NCI-H510A treated with DMSO at 0.1 percent for 48 hours (cell line): ENCODE measurements at places on chromosomes 3 and 15.

DNA sequence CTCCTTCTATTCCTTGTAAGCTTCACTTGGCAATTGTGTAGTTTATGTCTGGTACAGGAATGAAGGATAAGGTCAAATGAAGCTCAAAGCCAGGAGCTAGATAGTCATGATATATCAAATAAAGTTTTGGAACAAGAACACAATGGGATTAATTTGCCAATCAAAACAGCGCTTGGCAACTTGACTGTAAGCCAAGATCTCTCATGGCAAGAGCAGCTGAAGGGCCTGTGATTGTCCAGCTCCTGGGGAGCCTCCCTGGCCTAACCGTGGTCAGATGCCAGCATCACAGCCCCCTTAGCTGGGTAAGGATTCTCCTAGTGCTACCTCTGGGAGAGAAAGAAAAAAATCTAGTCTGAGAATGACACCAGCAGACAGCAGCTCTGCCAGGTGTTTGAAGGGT lies 97.2 kb downstream of the LIPC start:
- DNase-seq = no peak

GRCh38 chr3:172150913-172151650 lies 111.7 kb downstream of the FNDC3B start:
- DNase-seq = no peak

- DNase-seq = no peak
Observed at GRCh38 chr3:52014613-52015012, 18.9 kb upstream of the RPL29 start.

- DNase-seq = no peak
Observed at GRCh38 chr15:92112711-92113110, 259.2 kb downstream of the SLCO3A1 start.

DNA sequence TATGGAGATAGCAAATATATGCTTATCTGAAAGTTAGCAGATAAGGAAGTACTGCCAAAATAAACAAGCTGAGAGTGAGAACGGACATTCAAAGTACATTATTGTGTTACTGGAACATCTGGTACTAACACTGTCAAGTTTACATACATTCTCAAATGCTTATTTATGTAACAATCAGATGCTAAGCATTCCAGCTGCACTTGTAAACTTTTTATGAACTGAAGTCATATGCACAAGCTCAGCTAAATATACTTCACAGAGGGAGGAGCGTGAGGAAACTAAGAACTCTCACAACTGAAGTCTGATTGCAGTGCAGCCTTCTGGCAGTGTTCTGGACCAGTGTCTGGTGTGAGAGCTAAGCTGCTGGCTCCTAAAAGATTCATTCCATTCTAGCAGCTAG lies 223.7 kb upstream of the NANOGP8 start:
- peak; percentile 19 for DNase-seq

- DNase-seq = no peak
Observed at GRCh38 chr3:195073866-195074860, 196.8 kb downstream of the XXYLT1 start.

- peak; percentile 33 for DNase-seq
Observed at GRCh38 chr3:19947549-19948225, 790 bp downstream of the RAB5A start.

GRCh38 chr3:161264852-161265251 lies 43.7 kb downstream of the NMD3 start:
- no peak for DNase-seq

DNA sequence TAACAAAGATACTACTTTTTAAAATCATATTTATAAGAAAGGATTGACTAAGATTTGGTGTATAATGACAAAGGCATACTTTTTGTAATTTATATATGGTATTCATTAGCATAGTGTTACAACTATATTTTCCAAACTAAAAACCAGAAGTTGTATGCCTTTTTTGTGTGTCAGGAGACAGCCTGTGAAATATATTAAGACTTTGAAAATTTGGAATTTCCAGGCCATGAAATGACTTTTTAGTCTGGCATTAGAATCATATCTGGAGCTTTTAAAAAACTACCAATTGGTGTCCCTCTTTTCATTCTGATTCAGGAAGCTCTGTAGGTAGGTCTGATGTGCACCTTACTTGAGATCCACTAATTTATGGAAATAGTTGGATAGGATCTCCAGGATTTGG lies 41.9 kb downstream of the CALML4 start:
- no peak for DNase-seq

- DNase-seq = no peak
Observed at GRCh38 chr3:169879845-169880575, 10.3 kb upstream of the LRRC31 start.

GRCh38 chr15:85379403-85380131 lies 836 bp upstream of the AKAP13 start:
- DNase-seq = peak; percentile 35

DNA sequence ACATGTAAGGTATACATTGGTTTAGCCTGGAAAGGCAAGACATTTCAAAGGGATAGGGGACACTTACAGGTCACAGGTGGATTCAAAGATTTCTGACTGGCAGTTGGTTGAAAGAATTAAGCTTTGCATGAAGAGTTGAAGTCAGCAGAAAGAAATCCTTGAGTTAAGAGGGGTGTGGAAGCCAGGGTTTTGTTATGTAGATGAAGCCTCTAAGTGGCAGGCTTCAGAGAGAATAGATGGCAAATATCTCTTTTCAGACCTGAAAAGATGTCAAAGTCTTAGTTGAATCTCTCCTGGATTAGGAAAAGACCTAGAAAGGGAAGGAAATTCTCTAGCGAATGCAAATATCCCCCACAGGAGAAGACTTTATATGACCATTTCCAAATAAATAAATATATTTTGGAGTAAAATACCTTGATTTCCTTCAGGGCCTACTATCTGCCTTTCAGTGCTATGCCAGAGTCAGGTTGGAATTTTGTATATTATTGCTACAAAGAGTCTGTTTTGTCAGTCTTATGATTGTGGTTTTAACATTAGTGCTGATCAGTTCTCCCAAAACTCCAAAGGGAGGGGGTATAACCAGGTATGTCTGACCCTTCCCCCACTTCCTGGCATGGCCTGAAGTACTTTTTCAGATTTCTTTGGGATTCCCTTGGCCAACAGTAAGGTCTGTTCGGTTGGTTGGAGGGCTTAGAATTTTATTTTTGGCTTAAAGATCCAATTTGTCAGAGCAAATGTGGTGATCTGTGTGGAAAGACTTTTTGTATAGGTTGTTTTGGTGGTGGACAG lies 286.4 kb downstream of the LRTM1 start:
- DNase-seq = no peak

- no peak for DNase-seq
Observed at GRCh38 chr15:101004500-101004899, 85.3 kb downstream of the LRRK1 start.

DNA sequence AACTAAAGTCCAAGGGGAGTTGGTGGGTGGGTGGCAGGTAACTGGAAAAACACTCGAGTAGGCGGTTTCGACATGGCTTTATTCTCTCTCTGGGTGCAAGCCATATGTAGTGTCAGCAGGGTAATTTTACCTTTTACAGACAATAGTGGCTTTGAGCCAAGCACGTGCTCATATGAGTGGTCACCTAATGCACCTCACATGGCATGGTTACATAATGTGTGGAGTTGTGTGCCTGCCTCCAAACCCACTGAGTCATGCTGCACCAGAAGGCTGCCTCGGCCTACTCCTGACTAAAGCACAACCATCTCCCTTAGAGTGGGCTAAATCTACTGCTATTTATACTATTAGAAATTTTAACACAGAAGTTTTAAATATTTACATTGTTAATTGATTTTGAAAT lies 16.5 kb downstream of the CCRL2 start:
- DNase-seq = no peak

GRCh38 chr3:184183679-184184078 lies 2.3 kb upstream of the ABCF3 start:
- no peak for DNase-seq

DNA sequence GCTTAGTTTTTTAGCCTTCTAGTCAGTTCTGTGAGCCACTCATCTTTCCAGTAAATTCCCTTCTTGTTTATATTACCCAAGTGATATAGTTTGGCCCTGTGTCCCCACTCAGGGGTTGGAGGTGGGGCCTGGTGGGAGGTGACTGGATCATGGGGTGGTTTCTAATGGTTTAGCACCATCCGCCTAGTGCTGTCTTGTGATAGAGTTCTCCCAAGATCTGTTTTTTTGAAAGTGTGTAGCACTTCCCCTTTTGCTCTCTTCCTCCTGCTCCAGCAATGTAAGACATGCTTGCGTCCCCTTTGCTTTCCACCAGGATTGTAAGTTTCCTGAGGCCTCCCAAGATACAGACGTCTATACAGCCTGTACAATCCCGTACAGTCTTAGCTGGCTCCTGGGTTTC lies 53.7 kb upstream of the INO80 start:
- no peak for DNase-seq

DNA sequence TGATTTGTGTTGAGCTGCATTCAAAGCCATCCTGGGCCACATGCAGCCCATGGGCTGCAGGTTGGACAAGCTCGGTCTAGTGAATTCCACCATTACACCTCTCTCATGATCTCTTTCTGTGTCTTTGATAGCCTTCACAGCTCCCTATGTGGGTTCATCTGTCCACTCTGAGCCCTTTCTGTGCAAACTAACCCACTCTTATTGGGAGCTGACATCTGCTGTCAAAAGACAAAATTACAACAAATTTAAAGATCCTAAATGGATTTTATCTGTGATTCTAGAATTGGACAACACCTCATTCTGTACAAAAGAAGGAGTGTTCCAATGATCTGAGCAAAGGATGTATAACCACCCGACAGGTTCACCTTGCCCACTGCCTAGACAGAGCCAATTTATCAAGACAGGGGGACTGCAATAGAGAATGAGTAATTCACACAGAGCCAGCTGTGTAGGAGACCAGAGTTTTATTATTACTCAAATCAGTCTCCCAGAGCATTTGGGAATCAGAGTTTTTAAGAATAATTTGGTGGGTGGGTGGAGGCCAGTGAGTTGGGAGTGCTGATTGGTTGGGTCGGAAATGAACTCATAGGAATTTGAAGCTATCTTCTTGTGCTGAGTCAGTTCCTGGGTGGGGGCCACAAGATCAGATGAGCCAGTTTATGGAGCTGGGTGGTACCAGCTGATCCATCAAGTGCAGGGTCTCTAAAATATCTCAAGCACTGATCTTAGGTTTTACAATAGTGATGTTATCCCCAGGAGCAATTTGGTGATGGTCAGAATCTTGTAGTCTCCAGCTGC lies 2.6 kb upstream of the XYLB start:
- no peak for DNase-seq

GRCh38 chr3:82276992-82277391 lies 515.5 kb upstream of the GBE1 start:
- no peak for DNase-seq

GRCh38 chr15:91894606-91895005 lies 41.1 kb downstream of the SLCO3A1 start:
- no peak for DNase-seq

DNA sequence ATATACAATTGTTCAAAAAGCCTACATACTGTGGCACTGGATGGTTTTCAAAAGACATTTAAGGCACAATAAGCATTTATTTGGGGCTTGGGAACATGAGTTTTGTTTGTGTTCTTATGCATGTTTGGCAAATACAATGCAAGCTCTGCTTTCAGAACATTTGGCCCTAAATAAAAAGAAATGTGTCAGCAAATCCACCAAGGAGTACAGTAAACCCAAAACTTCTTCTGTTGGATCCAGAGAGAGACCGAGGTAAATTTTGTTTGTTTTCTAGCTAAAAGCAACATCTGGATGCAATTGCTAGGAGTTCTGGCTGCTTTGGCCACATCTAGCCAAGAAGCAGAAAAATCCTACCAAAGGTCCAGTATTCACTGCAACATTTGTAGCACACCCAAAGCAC lies 168.8 kb downstream of the DCLK3 start:
- no peak for DNase-seq

GRCh38 chr3:122421101-122421500 lies 5.2 kb upstream of the WDR5B start:
- DNase-seq = no peak

DNA sequence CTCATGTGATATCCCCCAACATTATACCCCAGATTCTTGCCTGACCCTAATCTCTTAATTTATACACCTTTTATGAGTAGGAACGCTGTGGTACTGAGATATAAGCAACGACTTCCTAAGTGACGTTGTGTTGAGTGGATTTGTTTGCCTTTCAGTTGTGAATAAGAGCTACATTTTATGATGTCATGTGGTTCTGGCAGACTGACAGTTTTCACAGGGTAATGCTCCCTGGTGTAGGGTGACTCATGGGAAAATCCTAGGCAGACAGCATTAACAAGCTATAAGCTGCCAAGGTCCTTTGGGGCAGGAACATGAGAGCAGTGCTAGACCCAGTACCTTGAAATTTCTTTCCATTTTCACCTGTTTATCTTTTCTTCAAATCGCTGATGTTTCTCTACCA lies 11.2 kb downstream of the C3orf52 start:
- DNase-seq = peak; percentile 69

DNA sequence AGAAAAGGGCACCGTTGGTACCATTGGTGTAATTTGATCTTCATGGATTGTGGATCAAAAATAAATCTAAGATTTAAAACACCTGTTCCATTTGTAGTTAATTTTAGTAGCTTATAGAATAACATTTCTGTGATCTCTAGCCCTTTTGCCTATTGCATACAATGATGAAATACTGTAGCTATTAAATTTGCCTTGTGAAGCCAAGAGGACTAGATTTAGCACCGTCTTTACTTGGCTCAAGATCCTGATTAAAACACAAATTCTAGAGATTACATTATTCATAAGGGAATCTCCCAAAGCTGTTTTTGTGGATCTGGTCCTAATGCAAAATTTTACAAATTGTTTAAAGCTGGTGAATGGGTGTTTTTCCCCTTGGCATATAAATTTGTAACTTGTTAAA lies 8.2 kb downstream of the TBC1D23 start:
- DNase-seq = no peak

DNA sequence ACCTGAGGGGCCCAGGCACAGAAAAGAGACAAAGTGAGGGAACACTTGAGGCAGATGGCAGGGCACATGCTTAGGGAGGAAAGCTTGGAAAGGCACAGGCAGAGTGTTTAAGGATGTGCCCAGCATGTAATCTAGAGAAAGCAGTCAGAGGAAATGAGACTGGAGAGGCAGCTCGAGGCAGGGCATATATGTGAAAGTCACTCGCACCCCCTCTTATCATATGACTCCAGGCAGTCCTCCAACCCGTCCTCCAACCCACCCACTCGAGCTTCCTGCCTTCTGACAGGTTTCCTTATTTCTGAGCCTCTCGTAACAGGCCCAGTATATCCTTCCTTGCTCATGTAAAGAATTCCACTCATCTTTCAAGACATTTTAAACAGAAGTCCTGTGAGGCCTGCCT lies 294.0 kb downstream of the SOX2 start:
- DNase-seq = no peak

GRCh38 chr3:13045904-13046568 lies 27.2 kb downstream of the IQSEC1 start:
- no peak for DNase-seq

- no peak for DNase-seq
Observed at GRCh38 chr15:60744826-60745460, 266.0 kb upstream of the ICE2 start.

GRCh38 chr3:104044002-104044401 lies 1322.7 kb upstream of the ALCAM start:
- DNase-seq = no peak

- DNase-seq = no peak
Observed at GRCh38 chr3:190585805-190586630, 72.1 kb downstream of the IL1RAP start.
